NCI-H526 treated with DMSO at 0.1 percent for 48 hours (cell line): ENCODE measurements at places on chromosomes 3 and 15.

- DNase-seq = no peak
Measured at GRCh38 chr3:128624526-128625138, 26.0 kb downstream of the RPN1 start.

DNA sequence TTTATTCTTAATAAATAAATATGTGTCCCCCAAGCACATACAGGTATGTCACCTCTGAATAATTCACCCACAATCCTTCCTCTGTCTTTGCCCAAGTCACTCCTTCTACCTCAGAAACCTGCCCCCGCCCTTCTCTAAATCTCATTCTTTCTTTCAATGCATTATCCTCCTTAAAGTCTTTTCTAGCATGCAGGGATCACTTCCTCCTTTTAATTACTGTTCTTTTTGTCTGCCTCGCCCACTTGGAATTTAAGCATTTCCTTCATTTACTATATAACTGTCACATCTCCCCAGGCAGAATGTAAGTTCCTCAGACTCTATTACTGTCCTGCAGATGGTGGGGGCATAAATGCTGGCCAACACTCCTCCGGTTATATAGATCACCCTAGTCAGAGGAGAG lies 7.8 kb downstream of the CCDC80 start:
- no peak for DNase-seq

DNA sequence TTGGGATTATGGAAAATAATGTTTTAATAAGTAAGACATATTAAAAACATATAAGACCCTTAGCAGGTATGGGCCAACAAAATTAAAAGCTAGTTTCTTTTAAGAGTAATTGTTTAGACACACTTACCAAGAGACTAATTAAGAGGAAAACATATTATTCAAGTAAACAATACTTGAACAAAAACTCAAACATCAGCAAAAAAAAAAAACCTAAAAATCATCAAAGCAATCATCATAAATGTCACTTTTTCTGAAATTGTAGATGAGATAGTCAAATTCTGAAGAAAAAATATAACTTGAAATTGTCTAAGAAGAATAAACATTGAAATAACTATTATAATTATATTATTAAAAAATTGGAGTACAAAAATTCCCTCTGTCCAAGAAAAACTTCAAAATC lies 1318.2 kb downstream of the ZPLD1 start:
- no peak for DNase-seq

- DNase-seq = no peak
Measured at GRCh38 chr15:35023804-35024203, 35.7 kb upstream of the ZNF770 start.

DNA sequence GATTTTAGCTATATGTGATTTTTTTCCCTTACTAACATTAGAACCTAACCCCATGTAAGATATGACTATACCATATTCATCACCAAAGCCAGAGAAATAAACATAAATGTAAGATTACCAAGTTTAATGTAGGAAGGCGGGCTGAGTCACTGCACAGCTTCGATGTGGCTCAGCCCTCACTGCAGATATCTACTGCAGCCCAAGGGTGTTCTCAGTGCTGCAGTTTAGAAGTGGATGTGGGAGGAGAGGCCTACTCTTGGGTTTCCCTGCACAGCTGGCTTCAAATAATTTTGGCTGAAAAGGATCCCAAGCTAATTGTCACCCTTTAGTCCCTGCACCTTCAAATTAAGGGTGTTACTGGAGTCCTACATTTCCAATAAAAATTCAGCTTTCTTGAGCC lies 9.3 kb downstream of the ARPP19 start:
- DNase-seq = no peak

GRCh38 chr3:107604057-107604822 lies 81.5 kb downstream of the BBX start:
- DNase-seq = no peak

GRCh38 chr3:81666502-81667121 lies 94.8 kb downstream of the GBE1 start:
- DNase-seq = no peak

- peak; percentile 40 for DNase-seq
Measured at GRCh38 chr15:45249125-45249780, 2.8 kb upstream of the SLC28A2 start.

DNA sequence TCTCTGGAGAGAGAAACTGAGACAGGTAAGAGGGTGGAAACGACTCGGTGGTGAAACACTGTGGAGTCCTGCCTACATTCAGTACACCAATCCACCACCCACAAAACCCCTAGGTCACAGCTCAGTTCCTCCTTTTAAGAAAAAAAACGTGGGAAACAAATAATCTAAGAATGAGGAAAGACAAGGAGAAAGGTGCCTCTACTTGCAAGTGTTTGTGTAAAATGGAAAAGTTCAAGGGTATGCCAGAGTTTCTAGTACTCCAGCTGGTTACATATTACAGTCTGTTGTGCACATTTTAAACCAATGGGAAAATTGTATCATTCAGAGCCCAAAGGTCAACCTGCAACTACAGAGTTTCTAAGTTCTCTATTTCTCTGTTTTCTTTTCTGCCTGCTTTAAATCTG lies 32.2 kb downstream of the HGD start:
- DNase-seq = no peak

GRCh38 chr3:37800022-37800551 lies 61.6 kb upstream of the CTDSPL start:
- DNase-seq = no peak

DNA sequence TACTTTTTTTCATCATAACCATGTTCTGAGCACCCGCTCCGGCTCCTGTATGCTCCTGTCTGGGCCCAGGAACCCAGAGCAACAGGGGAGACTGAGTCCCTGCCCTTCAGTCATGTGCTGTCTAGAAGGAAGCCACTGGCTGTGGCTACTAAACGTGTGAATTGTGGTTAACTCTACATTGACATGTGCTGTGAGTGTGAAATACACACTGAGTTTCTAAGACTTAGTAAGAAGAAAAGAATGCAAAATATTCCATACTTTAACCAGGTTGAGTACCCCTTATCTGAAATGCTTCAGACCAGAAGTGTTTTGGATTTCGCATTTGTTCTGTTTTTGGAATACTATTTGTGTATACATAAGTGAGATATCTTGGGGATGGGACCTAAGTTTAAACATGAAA lies 42.8 kb upstream of the CGNL1 start:
- DNase-seq = no peak

DNA sequence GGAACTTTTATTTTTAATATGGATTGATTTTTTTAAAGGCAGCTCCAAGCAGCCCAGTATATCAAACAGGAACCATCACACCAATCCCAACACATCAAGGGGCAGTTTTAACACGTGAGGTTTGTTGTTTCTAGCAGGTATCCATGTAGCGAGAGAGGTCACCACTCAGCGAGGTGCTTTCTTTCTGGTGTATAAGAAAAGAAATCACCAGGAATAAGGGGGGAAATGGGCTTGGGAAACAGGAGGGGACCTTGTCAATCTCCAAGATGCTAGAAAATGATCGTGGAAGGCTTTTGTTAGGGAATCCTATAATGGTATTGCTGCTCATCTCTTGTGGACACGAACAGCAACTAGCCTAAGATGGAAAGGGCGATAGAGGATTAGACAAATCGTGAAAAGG lies 402.9 kb upstream of the ATP11B start:
- no peak for DNase-seq

DNA sequence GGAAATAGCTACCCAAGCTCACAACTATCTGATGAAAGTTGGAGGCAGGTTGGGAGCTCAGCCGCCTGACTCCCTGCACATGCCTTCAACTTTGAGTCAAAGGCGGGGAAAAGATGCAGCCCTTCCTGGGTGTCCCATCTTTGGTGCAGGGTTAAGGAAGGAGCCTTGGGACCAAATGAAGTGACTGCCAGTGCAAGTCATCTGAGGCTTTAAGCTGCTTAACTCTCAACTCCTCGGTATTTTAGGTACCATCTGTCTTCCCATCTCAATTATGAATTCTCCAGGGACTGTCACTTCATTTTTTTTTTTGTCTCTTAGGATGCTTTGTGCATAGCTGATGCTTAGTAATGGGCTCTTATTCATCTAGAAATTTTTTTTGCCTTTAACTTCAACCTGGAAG lies 408.8 kb upstream of the C2CD4B start:
- no peak for DNase-seq

DNA sequence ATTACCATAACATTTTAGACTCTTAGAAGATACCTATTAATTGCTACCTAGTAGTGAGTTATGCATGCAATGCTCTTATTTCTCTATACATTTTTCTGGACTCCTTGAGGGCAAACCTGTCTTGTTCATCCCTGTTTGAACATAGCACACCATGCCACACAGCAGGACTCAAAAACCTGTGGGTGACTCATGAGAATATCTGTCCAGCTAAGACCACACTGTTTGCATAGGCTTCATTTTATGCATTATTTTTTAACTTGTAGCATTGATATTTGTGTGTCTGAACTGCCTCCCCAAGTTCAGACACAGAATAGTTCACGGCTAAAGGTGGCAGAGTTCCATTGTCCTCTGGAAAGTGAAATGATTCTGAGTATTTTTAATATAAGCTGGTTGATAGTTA lies 1.8 kb downstream of the LMCD1 start:
- DNase-seq = no peak

DNA sequence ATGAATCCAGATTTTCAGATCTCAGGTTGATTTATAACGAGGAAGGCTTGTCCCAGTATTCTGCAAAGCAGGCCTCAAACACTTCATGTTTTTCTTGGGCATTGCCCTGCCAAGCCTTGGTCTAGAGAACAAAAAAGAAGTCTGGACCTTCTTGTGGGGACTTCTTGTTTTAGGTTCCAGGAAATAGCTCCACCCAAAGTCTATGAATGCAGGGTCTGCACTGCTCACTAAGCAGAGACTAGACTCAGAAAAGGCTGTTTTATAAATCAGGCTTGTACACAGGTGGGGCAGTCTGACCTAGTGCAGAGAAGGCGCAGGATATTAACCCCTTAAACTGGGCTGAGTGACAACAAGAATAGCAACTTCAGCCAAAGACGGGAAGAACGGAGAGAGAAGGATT lies 44.3 kb downstream of the GLB1 start:
- no peak for DNase-seq

GRCh38 chr3:69612791-69613190 lies 126.5 kb upstream of the MITF start:
- no peak for DNase-seq

DNA sequence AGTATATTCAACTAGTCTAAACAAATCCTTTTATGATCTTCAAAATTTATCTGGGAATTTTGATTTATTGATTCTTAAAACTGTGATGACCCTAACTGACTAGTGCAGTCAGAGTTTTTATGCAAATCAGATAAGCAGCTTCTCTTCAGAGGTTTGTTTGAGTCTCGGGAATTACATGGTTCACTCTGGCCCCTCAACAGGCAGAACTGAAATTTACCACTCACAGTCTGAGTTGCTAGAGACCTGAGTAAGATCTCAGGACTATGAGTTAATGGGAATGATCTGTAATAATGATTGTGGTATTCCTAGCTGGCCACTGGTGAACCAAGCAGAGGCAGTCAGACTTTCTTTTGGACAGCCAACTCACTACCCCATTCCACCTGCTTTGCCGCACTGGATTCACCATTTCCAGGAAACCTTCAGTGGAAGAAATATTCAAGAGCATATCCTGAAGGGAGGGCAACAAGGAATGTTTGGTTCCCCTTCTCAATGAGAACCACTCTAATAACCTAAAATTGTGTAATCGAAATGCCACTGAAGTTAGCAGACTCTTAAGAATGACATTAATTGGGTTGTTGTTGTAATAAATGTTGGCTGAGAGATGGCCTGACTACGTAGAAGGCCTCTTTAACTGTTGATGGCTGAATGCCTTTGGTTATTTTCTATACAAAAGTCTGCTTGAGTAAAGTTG lies 11.5 kb upstream of the DNAJC13 start:
- no peak for DNase-seq

- no peak for DNase-seq
Measured at GRCh38 chr3:119044593-119044992, 9.9 kb upstream of the IGSF11 start.

- no peak for DNase-seq
Measured at GRCh38 chr3:192907784-192908183, 9.9 kb downstream of the MB21D2 start.
